ENCODE measurements at places on chromosomes 12 and 14. TPM values are rescaled to one million over a fixed set of nuclear protein-coding genes. Genes with fewer than 3 reads are reported as not detected.
A peak's percentile ranks its signal among the peaks of the same experiment; 100 is the strongest.

GRCh38 chr12:53603196-53603595 lies 23.0 kb downstream of the ATF7 start:
- no peak for DNase-seq

DNA sequence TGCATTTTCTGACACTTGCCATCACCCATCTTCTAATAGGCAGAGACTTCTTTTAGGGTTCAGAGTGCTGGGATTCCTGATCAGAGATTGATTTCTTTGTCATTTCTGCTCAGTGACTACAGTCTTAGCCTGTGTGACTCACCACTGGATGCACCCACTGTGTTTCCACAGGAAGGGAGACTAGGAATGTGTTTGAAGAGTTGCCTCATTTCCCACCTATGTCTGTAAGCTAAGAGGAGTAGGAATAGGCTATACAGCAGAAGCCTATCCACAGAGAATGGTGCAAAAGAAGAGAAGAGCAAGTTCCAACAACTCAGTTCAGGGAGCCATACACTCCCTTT lies 60.2 kb upstream of the ACTN1 start:
- DNase-seq = no peak

DNA sequence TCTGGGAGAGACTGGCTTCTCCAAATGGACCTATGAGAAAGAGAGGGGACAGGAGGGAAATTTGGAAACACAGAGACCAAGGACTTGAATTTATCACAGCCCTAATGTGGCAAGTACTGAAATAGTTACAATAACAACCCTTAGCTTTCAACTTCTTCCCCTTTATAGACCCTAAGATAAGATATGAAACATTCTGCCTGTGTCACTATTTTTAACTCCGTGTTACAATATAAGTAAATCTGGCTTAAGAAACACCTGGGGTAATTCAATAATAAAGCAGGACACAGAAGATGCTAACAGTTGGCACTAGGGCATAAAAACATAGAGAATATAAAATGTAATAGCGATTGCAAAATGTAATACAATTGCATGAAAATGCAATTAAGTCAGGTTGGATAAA lies 216.4 kb downstream of the NOVA1 start:
- DNase-seq = no peak

- no peak for DNase-seq
Measured at GRCh38 chr12:53505086-53505485, 2.2 kb downstream of the NPFF start.

- no peak for DNase-seq
Measured at GRCh38 chr12:94415066-94415465, 44.6 kb downstream of the CEP83 start.

- DNase-seq = peak; percentile 2
Measured at GRCh38 chr14:100577986-100578431, 9.2 kb downstream of the BEGAIN start.

DNA sequence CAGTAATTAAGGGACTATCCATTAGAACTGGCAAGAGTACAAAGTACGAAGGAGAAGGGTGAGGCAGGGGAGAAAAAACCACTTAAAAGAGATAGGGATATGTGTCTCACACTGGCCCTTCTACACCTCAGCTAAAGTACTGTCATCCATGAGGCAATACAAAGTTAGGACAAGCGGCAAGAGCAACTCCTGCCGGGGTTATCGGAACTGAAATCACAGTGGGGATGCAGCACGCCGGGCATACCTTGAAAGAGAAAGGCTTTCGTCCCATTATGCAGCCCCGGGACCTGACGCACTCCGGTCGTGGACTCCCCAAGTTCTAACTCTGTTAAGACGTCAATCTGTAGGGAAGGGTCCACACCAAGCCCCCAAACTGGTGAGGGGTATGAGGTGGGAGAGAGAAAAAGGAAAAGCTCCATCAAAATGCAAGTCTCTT lies 1.1 kb downstream of the NELL2 start:
- peak; percentile 46 for DNase-seq

DNA sequence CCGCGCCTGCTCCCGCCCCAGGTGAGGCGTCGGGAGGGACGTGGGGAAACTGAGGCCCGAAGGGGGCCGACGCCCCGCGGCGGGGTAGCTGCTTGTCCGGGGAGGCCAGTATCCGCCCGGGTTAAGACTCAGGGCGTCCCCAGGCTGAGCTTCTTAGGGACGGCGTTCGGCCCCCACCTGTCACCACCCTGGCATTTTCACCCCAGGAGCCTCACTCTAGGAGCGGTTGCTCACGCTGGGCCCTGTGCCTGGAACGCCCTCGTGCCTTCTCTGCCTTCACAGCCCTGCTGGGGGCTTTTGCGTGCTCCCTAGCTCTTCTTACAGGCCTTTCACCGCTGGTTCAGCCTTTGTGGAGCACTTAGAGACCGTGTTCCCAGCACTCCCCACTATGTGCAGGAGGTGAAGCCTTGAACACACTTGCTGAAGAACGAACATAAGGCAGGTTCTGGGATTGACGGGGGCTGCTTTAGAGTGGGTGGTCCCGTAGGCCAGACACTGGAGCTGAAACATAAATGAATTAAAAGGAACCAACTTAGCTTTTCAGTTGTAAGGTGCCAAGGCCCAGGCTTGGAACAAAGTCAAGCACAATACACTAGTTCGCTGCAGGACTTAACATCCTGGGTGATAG lies 601 bp downstream of the ZNF839 start:
- peak; percentile 56 for DNase-seq

- peak; percentile 72 for DNase-seq
Measured at GRCh38 chr12:6700646-6701051, at the start of gene PIANP. Gene PIANP (minus strand): TSS chr12:6700815. CDS start chr12:6698061, 2,754 bp downstream.

The RIPK3 gene
- 8.9 TPM for total RNA-seq

The FOS gene
- total RNA-seq = 16.0 TPM
